Upper lobe of right lung (tissue), 1 donor: ENCODE measurements at places on chromosomes 2 and 18.
A peak's percentile ranks its signal among the peaks of the same experiment; 100 is the strongest.

DNA sequence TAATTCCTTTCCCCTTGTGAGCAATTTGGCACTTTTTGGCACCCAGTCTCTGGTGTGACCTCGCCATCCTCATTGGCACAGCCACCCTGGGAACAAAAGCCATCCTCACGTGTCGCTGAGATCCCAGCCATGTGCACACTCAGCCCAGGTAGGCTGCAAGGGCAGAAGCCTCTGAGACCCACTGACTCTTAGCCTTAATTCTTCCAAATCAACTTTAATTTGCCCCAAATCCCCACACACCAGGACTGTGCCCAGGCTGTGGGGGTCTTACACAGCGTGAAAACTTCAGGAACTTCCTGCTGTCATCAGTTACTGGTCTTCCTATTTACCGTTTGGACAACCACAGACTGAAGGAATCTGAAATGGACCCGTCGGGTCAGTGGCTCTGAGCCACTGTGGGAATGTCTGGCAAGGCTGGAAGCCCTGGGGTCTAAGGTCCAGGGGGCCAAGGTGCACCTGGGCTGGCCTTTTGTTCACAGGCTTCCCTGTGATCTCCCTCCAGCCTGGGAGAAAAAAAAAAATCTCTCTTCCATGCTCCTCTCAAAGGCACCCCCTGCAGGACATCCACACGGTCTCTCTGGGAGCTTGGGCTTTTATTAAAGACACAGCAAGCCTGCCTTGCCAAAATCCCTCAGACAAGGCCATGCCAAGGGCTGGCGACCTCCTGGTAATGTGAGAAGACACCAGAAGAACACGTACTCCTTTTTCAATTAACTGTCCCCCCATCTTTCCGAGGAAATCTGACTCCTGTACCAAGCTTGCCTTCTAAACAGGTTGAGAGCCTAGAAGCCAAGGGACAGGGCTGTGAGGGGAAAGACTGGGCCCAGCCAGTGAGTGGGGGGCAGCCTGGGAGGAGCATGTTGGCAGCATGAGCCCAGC is 42.1 kb upstream of the LAPTM4A start:
- H3K4me3 ChIP-seq, result no peak overlapping the region
- no peaks in the 10 kb centered on the region for H3K27me3 ChIP-seq
- no peak for DNase-seq
- H3K4me1 ChIP-seq, result no peaks in the 10 kb centered on the region
- H3K36me3 ChIP-seq, result no peaks in the 10 kb centered on the region

- peaks cover 6% of the 10 kb centered on the region for H3K4me1 ChIP-seq
- peak overlapping the region; percentile 82 for H3K4me3 ChIP-seq
- no peaks in the 10 kb centered on the region for H3K27me3 ChIP-seq
Observed at GRCh38 chr18:45775241-45775676, 50.2 kb upstream of the SIGLEC15 start.

DNA sequence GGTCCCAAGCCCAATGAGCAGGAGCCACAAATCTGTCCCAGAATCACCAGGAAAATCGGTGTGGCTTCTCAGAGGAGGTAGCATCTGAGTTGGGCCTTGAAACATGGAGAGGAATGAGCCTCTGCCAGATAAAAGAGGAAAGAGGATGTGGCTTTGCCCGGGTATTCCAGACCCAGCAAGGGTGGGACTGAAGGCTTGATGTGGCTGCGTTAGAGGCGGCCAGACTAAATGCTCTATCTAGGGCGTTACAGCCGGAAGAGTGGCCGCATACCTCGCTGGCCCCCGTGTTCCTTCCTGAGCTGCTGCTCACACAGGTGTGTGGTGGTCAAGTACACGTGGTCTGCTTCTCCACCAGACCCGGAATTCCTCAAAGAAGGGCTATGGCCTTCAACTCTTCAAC is 33.9 kb upstream of the POMC start:
- no peaks in the 10 kb centered on the region for H3K36me3 ChIP-seq
- H3K4me3 ChIP-seq, result no peak overlapping the region
- DNase-seq, result no peak
- H3K27me3 ChIP-seq, result no peaks in the 10 kb centered on the region

GRCh38 chr2:180644709-180645108 is 335.7 kb upstream of the UBE2E3 start:
- no peaks in the 10 kb centered on the region for H3K36me3 ChIP-seq
- no peak overlapping the region for H3K4me3 ChIP-seq
- no peak for DNase-seq
- H3K27me3 ChIP-seq, result no peaks in the 10 kb centered on the region

GRCh38 chr2:191321861-191322662 is 76.9 kb downstream of the MYO1B start:
- H3K27ac ChIP-seq, result no peak overlapping the region
- no peak overlapping the region for H3K4me3 ChIP-seq
- no peaks in the 10 kb centered on the region for H3K27me3 ChIP-seq
- no peak for DNase-seq
- no peaks in the 10 kb centered on the region for H3K36me3 ChIP-seq

GRCh38 chr2:18490901-18491300 is 69.6 kb downstream of the RDH14 start:
- no peaks in the 10 kb centered on the region for H3K27me3 ChIP-seq
- no peak for DNase-seq
- no peaks in the 10 kb centered on the region for H3K36me3 ChIP-seq
- no peaks in the 10 kb centered on the region for H3K4me1 ChIP-seq

DNA sequence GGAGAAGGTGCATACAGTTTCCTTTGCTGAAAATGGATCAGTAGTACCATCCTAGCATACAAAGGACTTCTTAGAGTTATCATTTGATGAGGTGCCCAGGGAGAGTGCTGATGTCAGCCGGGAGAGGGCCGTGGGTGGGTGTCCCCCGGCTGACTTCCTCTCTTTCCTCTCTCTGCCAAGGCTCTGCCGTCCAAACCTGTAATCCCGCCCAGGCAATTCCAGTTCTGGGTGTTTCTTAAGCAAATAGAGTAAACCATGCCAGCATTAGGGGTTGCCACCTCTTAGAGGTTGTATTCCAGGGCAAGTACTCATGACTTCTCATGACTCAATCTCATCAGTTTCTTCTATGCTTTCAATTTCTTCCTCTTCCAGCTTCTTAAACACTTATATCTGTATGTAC is 117.2 kb downstream of the GATA6 start:
- H3K4me1 ChIP-seq, result peaks cover 13% of the 10 kb centered on the region
- H3K4me3 ChIP-seq, result no peak overlapping the region
- no peaks in the 10 kb centered on the region for H3K36me3 ChIP-seq
- no peak overlapping the region for H3K27ac ChIP-seq

DNA sequence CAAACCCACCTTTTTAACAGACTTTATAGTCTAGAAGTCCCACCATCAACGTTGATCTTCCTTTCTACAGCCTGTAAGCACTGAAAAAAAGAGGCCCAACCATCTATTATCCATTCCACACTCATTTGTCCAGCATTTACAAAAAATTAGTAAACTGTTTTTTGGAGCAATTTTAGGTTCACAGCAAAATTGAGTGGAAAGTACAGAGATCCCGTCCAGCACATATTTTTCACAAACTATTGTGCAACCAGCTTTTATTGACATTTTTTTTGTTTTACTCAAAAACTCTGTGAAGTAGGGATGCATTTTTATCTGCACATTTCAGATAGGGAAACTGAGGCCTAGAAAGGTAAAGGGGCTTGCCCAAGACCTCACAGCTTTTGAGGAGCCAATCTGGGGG is 68.6 kb downstream of the TNP1 start:
- H3K4me3 ChIP-seq, result no peak overlapping the region
- H3K27me3 ChIP-seq, result no peaks in the 10 kb centered on the region
- no peak overlapping the region for H3K27ac ChIP-seq
- H3K4me1 ChIP-seq, result no peaks in the 10 kb centered on the region
- no peaks in the 10 kb centered on the region for H3K36me3 ChIP-seq

- H3K27me3 ChIP-seq, result no peaks in the 10 kb centered on the region
- DNase-seq, result no peak
- no peak overlapping the region for H3K27ac ChIP-seq
- H3K4me3 ChIP-seq, result no peak overlapping the region
- H3K4me1 ChIP-seq, result no peaks in the 10 kb centered on the region
- H3K36me3 ChIP-seq, result no peaks in the 10 kb centered on the region
Observed at GRCh38 chr18:64116571-64117175, 32.2 kb downstream of the LINC00305 start.

DNA sequence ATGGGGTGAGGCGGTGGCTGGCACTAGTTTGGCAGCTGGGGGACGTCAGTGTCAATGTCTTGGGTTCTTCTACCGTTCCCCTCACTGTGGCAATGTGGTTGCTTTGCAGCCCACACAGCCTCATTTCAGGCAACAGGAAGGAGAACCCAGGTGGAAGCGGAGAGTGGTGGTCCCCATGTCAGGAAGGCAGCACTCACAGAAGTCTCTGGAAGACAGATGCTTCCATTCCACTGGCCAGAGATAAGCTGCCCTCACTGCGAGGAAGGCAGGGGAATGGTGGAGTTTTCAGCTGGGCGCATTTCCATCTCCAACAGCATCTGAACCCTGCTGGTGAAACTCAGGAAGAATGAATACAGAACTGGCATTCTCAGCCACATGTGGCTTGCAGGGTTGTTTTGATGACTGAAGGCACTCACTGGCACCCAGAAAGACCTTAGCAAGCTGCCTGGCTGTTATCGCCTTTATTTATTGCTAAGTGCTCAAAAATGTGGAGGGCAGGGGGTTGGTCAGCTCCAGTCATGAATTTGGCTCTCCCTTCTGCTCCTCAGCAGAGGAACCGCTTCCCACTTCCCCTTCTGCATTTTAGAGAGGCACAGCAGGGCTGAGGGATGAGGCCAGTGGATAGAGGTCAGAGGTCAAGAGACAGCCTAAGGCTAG is 19.4 kb downstream of the KCNIP3 start:
- no peaks in the 10 kb centered on the region for H3K36me3 ChIP-seq
- DNase-seq, result no peak
- no peak overlapping the region for H3K4me3 ChIP-seq
- H3K27me3 ChIP-seq, result no peaks in the 10 kb centered on the region
- H3K27ac ChIP-seq, result no peak overlapping the region

GRCh38 chr18:9884532-9885140 is 1.1 kb upstream of the TXNDC2 start:
- no peaks in the 10 kb centered on the region for H3K36me3 ChIP-seq
- H3K4me3 ChIP-seq, result no peak overlapping the region
- H3K27ac ChIP-seq, result no peak overlapping the region
- no peak for DNase-seq
- H3K27me3 ChIP-seq, result no peaks in the 10 kb centered on the region

GRCh38 chr18:33606621-33607020 is 28.6 kb downstream of the ASXL3 start:
- no peak overlapping the region for H3K27ac ChIP-seq
- H3K4me1 ChIP-seq, result no peaks in the 10 kb centered on the region
- H3K4me3 ChIP-seq, result no peak overlapping the region
- H3K36me3 ChIP-seq, result no peaks in the 10 kb centered on the region
- DNase-seq, result no peak

DNA sequence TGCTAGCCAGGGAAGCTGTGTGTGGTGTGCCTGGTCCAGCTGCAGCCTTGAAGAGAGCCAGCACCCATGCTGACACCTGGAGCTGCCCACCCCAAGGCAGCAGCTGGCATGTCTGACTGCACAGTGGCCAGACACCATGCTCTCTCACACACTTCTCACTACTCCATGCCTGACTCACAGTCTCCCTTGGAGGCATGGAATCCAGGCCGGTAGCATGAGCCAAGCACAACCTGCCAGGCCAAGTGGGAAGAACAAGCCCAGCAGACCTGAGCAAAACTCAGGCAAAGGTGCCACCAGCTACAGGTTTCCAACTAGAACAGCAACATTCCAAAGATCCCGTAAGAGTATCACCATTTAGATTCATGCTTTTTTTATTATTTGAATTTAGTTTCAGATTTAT is 625.3 kb upstream of the LRRTM4 start:
- H3K4me3 ChIP-seq, result no peak overlapping the region
- no peak overlapping the region for H3K27ac ChIP-seq
- no peak for DNase-seq
- no peaks in the 10 kb centered on the region for H3K4me1 ChIP-seq
- H3K27me3 ChIP-seq, result no peaks in the 10 kb centered on the region

DNA sequence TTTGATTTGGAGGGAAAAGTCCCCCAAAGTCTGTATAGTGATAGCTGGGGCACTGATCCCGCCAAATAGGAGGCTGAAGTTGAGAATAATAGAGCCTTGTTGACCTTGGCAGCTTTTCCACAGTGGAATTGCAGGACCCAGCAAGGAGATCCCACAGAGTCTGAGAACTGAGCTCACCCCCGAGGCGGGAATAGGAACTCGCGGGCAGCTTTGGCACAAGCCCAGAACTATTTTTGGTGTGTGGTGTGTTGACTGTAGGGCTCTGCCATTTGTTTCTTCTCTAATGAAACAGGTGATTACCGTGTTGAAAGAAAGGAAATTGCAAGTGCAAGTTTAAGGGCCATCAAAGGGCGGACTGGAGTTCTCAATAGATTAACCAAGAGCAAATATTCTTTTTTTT is 34.0 kb downstream of the SH3RF3 start:
- no peaks in the 10 kb centered on the region for H3K36me3 ChIP-seq
- H3K4me3 ChIP-seq, result no peak overlapping the region
- no peak for DNase-seq

DNA sequence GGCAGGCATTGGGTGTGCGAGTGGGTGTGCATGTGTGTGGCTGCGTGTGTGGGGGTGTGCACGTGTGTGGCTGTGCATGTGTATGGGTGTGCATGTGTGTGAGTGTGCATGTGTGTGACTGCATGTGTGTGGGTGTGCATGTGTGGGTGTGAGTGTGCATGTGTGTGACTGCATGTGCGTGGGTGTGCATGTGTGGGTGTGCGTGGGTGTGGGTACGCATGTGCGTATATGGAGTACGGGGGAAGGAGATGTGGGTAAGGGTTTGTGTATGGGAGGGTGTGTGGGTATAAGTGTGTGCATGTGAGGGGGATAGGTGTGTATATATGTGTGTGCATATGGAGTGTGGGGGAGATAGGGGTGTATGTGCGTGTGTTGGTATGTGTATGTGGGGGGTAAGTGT is 136.4 kb downstream of the FAM210A start:
- H3K4me3 ChIP-seq, result no peak overlapping the region
- no peaks in the 10 kb centered on the region for H3K27me3 ChIP-seq
- no peak overlapping the region for H3K27ac ChIP-seq
- H3K36me3 ChIP-seq, result no peaks in the 10 kb centered on the region
- no peaks in the 10 kb centered on the region for H3K4me1 ChIP-seq

- no peaks in the 10 kb centered on the region for H3K4me1 ChIP-seq
- no peak for DNase-seq
- H3K36me3 ChIP-seq, result no peaks in the 10 kb centered on the region
- no peak overlapping the region for H3K4me3 ChIP-seq
- H3K27ac ChIP-seq, result no peak overlapping the region
Observed at GRCh38 chr2:171318463-171318934, 115.3 kb downstream of the METTL8 start.

DNA sequence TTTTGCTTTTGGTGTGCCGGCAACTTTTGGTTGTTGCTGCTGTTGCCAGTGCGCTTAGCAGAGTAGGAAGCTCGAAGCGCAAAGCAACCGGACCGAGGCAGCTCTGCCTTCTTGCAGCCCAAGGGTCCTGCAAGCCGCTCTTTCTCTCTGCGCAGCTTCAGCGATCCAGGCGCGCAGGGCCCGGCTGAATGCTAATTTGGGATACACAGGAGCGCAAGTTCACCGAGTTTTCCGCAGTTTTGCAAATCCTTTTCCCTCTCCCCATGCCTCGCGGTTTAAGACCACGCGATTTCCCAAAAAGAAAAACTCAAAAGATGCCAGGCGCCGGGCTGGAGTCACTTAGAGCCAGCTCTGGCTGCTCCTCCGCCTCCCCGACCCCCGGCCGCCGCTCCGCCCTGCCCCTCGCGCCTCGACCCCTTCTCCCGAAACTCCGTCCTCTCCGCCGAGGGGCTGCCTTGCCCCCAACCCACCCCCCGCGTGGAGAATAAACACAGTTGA is 13.5 kb upstream of the SIX3 start:
- H3K4me1 ChIP-seq, result peaks cover 14% of the 10 kb centered on the region
- DNase-seq, result no peak
- H3K36me3 ChIP-seq, result no peaks in the 10 kb centered on the region
- H3K4me3 ChIP-seq, result no peak overlapping the region

GRCh38 chr18:25594351-25594750 is 242.4 kb upstream of the ZNF521 start:
- no peaks in the 10 kb centered on the region for H3K27me3 ChIP-seq
- no peak overlapping the region for H3K4me3 ChIP-seq
- H3K4me1 ChIP-seq, result no peaks in the 10 kb centered on the region
- no peak overlapping the region for H3K27ac ChIP-seq
